ENCODE measurements at places on chromosomes 7 and 10.

- DNase-seq = no peak
These were observed 231.3 kb downstream of the LRMDA start for GRCh38 chr10:75662715-75663114.

GRCh38 chr7:140209866-140210609 lies 33.3 kb upstream of the KDM7A start:
- DNase-seq = no peak

DNA sequence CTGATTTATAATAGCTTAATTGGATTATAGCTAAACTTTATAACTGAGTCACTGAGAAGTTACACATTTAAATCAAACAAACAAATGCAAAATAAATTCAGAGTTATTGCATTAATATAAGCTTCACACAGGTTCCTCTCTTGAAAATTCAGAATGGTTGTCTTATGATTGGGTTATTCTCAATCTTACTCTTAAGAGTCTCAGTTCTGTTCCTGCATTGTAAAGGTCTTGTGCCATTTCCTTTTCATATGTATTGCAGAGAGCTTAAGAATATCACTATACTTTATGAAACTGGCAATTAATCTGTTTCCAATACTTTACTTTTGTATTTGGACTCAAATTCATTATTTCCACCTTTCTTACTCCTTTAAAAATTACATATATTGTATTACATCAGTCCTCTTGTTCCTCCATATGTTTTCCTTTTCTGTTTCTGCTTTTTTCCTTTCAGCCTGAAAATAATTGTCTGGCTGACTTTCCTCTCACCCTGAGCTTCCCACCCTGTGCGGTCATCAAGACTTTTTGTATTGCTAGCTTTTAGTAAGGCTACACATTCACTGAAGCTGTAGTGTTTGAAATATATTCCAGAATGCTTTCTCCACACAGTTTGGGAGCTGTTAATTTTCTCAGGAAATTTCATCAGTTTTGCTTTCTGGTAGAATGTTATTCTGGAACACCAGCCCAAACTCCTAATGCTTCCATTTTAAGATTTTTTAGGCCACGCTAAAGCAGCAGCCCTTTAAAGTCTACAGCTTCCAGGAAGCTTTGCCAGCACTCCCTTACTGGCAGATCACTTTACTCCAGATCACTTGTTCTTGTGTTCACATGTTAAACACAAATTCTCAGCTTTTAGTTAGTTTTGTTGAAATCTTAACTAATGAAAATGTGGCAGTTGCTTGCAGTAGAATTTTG lies 139.4 kb downstream of the KCND2 start:
- DNase-seq = no peak

GRCh38 chr10:59944339-59944935 lies 38.1 kb upstream of the CCDC6 start:
- DNase-seq = no peak

DNA sequence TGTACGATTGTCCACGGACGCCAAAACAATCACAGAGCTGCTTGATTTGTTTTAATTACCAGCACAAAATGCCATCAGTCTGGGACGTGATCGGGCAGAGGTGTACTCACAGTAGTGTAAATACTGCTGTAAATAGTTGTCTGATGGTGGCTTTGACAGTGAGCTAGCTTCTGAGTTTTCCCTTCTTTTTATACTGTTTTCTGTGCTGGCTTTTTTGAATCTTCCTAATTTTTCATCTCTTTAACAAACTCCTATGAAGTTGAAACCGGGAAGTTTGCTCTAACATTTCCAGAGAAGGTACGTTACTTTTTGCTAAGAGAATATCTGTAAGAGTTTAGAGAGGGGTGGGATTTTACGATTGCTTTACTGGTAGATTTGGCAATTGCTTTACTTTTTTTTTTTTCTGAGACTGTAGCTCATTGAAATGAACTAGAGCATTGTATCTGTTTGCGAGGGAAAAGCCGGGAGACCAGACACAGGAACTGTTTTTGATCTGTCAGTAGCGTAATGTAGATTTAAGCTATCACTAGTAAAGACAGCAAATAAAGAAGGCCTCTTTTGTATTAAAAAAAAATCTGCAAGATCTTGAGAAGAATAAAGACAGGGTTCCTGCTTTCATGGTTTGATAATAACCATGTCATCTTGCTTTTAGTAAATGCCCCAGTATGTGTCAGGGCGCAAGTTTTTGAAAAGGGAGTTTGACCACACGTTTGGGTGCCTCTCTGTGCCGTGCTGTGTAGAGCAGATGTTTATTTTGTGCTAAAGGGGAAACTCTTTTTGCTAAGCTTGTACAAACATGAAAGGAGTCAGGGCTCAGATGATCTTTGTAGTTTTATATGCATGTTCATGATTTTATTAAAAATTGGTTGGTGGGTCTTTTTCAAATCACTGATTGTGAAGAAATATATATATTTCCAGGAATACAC lies 712 bp downstream of the FOXP2 start:
- no peak for DNase-seq

DNA sequence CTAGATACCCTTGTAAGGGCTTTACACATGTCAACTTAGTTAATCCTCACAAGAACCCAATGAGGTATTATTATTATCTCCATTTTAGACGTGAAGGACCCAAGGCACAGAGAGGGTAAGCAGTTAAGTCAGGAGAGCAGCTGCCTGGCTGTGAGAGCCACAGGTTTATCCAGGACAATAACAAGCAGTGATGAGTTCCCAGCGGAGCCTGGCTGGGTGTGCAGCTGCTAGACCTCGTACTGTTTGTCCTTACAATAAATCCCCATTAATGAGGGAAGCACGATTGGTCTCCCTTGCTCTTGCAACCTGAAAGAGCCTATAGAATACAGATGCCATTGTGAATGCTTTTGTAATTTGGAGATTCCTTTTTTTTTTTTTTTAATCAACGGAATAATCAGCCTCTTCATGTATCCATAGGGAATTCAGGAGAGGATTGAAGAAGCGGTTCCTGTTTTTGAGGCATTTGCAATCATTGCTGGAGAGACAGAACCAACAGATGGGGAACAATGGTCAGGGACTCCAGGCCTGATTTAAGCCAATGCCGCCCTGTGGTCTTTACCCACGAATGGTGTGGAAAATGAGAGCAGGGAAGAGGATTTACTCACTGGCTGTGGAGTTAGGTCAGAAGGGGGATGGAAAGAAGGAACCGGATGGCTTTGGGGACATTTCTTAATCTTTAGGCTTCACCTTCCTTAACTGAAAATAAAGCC lies 12.3 kb upstream of the ASB4 start:
- DNase-seq = no peak

DNA sequence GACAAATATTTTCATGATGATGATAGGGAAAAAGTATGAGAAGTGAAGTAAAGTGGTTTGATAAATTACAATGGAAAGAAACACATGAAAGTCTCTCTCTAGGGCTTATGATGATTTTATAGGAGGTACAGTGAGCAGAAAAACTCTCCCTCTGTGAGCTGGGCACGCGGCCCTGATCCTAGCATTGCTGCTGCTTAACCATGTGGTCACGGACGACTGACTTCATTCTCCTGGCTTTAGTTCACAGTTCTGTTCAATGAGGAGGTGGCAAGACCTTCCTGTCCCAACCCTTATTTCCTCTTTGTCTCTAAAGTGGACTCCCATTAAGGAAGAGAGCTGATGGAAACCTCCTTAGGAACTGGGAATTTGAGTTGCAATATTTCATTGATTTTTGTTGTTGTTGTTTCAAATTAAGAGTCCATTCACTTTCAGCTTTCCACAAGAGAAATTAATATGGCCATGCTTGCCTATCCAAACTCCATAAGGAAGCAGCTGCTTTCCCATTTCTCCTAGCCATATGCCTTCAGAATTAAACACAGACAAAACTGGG lies 8.2 kb upstream of the PON3 start:
- DNase-seq = no peak

- DNase-seq = no peak
These were observed 246.7 kb upstream of the TPK1 start for GRCh38 chr7:145082366-145083161.

GRCh38 chr7:39051707-39052106 lies 74.0 kb downstream of the POU6F2 start:
- DNase-seq = no peak

DNA sequence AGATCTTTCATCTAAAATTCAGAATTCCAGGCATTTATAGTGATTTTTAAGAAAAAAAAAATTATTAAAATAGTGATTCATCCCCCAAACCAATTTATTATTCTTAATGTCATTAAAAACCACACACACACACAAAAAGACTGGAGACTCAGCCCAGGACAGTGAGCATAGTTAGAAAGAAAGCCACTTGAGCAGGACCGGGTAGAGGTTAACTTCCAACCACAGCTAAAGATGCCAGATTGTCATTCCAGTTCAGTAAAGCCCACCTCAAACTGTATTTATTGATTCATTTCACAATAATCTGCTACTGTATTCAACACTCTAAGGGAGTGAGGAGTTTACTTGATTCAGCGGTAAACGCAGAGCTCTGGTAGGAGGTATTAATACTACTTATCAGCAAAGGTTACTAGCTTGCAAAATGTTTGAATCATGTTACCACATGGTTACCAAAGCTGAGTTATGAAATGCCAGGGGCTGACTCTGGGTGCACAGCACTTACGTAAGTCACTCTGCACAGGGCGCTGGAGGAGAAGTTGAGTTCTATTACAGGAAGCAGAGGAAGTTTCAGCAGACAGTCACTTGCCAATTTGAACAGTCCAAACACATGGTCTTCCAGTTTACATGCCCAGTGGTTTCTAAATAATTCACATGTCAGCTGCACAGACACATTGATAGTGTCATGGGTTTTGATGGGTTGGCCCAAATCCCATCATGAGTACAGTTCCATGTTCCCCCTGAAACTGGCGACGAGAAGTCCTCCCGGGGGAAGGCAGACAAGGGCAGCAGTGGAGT lies 64.6 kb downstream of the KLF6 start:
- no peak for DNase-seq

DNA sequence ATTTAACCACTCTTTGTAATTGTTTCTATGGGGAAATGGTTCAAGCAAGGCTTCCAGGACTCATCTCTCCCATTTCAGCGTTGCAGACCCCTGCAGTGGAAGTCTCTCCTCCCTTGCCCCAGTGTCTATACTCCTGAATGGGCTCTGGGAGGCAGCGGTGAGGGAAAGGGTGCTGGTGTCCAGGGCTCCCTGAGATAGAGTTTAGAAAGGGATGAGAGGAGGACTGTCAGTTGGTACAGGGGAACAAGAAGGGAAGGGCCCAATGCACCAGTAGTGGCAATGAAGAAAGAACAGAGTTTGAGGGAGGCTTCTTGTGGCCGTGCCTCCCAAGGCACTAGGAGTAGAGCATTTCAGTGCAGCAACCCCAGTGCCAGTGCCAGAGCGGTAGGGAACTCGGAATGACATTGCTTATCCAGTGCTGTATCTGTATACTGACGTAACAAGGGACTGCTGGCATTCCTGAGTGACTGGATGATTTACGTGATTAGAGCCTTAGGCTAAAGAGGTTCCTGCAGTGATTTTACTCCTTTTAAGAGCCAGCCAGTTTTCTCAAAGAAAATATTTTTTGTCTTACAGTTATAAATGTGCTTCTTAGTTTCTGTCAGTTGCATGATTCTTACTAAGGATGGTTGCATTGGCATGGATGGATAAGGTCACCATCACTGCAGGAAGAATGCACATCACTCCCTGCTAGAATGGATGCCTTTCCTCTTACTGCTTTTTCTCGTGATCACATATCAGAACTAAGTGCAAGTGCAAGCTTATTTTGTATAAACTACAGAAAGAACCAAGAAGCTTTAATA lies 28.0 kb downstream of the PRPF18 start:
- DNase-seq = no peak

- DNase-seq = no peak
These were observed 166.5 kb upstream of the GNAI1 start for GRCh38 chr7:79968077-79968648.

Measured in activated CD8-positive, alpha-beta memory T cell treated with anti-CD3 and anti-CD28 coated beads for 4 hours (primary cell).